ENCODE measurements at places on chromosomes 7 and 10.
A peak's percentile ranks its signal among the peaks of the same experiment; 100 is the strongest.

GRCh38 chr10:119845656-119846055 is 27.0 kb downstream of the MCMBP start:
- DNase-seq, result no peak

DNA sequence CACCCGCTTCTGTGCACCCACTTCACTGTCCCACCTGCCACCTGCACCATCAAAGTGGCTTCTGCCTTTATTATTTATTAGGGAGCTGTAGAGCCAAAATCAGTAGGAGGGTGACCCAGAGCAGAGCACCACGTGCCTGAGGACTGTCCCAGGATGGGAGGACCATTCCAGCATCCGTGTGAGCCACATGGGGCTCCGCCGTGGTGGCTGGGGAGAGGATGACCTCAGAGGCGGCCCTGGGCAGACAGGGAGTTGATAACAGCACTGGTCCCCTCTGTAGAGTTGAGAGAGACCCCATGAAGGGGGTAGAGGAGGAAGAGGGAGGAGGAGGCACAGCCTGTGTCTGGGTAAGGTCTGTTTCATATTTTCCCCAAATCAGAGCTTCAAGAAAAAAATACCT is 8.7 kb upstream of the DPYSL4 start:
- DNase-seq, result no peak

DNA sequence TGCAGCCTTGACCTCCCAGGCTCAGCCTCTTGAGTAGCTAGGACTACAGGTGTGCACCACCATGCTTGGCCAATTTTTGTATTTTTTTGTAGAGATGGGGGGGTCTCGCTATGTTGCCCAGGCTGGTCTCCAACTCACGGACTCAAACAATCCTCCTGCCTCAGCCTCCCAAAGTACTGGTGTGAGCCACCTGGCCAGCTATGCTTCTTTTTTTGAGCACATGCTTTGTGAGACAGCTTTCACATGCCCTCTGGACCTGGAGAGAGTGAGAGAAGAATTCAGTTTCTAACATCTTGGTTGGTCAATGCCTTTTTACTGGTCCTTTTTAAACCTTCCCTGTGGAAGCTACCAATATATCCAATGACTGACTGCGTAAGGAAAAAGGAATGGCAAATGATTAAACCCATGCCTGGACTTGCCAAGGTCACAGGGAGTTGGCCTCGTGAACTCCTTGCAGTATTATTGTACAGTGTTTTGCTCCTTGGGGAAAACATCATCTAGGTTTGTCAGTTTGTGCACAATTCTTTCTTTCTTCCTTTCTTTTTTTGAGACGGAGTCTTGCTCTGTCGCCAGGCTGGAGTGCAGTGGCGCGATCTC is 6.2 kb upstream of the FOXK1 start:
- DNase-seq, result no peak

GRCh38 chr10:65555192-65555591 is 1370.6 kb upstream of the LRRTM3 start:
- no peak for DNase-seq

DNA sequence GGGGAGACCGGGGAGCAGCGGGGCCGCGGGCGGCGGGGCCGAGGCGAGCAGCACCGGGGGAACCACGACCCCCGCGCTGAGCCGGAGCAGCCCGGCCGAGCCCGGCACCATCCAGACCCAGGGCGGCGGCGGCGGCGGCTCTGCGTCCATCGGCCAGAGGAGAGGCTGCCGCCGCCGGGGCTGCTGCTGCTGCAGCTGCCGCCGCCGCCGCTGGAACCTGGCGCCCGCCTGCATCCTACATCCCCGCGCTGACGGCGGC is 190 bp downstream of the TCERG1L start:
- no peak for DNase-seq

DNA sequence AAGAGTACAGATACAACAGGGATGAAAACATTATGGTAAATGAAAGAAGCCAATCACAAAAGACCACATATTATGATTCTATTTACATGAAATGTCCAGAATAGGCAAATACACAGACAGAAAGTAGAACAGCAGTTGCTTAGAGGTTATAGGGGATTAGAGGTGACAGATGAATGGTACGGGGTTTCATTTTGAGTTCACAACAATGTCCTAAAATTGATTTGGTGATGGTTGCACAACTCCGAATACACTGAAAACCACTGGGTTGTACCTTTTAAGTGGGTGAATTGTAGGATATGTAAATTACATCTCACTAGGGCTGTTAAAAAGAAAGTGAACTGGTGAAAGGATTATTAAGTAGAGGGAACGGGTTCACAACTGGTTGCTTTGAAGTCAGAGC is 76.3 kb upstream of the MRLN start:
- DNase-seq, result no peak

DNA sequence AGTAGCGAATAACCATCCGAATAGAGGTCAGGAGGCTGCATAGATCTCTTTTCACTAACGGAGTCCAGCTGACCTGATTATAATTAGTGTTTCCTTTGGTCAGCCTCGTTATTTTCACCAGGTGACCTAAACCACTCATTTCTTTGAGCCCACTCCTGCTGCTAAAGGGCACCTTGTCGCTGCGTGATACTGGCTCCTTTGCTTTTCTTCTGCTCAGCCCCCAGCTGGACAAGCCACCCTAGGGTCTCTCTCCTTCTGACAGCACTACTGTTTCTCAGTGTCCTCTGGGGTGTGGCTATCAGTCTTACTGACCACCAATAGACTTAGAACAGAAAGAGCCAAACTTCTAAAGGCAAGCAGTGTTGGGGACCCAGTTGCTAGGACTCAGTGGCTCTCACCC is 2.7 kb upstream of the IGFBP3 start:
- no peak for DNase-seq

GRCh38 chr10:49592726-49593563 is 17.2 kb upstream of the SLC18A3 start:
- peak; percentile 79 for DNase-seq

- no peak for DNase-seq
Measured at GRCh38 chr10:48649349-48649944, 35.2 kb upstream of the WDFY4 start.

DNA sequence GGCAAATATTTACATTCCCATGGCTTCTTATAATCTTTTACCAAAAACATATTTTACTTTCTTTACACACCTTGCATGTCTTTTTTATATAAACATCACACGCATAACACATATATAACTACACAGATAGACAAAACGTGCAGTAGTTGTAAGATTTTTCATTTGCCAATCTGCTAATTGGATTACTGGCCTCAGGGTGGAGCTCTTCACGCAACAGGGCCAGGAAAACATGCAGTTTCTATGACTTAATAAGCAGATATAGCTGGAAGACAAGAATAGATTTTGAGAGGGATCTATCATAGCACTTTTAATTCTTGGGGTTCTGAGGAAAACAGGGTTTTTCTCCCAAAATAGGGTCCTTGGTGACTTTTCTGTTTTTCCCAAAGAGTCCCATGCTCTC is 12.7 kb downstream of the ACADSB start:
- DNase-seq, result no peak

GRCh38 chr10:21292763-21293517 is 232.5 kb downstream of the SKIDA1 start:
- no peak for DNase-seq
